GM12864 (cell line): ENCODE measurements at places on chromosomes 3 and 15.

- DNase-seq: no peak
Measured at GRCh38 chr3:152288681-152289080, 20.0 kb downstream of the MBNL1 start.

DNA sequence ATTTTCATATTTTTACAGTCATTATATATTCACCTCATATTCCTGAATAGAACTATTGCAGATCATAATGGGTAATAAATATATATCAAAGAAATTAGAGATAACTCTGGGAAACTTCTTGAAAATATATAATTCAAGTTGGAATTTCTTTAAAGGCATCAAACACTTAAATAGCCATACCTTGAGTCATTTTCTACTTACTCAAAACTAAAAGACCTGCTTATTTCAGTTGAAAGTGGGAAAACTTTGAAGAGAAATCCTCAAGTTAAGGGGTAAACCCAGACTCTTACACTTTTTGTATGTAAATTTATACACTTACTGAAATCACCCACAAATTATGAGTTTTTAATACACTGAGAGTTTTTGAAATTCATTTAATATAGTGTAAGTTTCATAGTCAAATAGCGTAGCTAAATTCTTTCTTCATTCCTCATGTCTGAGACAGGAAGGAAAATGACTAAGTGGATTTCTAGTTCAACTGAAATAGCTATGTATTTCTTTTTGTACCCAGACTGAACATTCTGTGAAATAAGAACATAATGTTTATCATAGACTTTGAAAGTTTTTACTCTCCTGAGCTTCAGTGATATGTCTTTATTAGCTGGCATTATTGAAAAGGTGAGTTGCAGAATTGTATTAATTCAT lies 4.6 kb upstream of the ALCAM start:
- no peak for DNase-seq

DNA sequence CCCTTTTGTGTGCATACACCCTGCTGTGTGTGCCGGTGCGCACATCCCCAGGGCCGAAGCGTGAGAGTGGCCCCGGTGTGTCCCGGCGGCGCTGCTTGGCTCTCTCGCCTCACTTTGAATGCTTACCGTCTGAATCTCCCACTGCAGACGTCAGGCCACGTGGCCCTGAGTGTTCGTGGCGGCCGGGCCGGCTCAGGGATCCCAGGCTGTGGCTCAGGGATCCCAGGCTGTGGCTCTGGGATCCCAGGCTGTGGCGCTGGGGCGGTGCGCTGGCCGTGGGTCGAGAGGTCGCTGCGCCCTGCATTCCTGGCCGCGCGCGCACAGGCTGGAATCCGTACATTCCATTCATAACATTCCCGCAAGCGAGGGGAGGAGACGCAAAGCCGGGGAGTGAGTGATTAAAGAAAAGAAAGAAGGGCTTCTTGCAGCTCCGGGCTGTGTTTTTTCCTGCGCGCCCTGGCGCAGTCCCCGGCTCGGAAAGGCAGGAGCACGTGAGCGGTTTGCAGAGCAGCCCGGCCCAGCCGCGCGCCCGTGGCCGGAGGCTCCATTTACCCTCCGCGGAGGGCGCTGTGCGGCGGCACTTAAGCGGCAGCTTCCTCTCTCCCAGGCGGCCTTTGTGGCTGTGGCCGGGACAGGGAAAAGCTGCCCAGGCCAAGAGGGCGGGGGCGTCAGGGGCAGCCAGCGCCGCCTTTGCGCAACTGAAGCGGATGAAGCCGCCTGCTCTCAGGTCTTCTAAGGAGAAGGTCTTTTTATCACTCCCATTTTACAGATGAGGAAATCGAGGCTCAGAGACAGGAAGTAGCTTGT lies 87.0 kb upstream of the ALDH1L1 start:
- DNase-seq: no peak

GRCh38 chr3:181431748-181432147 lies 280.0 kb upstream of the SOX2 start:
- no peak for DNase-seq

- DNase-seq: peak; percentile 75
Measured at GRCh38 chr15:84653910-84654688, at the start of gene WDR73. TSS of gene WDR73 (minus strand) at chr15:84654283. CDS start at chr15:84654274, 9 bp downstream.

DNA sequence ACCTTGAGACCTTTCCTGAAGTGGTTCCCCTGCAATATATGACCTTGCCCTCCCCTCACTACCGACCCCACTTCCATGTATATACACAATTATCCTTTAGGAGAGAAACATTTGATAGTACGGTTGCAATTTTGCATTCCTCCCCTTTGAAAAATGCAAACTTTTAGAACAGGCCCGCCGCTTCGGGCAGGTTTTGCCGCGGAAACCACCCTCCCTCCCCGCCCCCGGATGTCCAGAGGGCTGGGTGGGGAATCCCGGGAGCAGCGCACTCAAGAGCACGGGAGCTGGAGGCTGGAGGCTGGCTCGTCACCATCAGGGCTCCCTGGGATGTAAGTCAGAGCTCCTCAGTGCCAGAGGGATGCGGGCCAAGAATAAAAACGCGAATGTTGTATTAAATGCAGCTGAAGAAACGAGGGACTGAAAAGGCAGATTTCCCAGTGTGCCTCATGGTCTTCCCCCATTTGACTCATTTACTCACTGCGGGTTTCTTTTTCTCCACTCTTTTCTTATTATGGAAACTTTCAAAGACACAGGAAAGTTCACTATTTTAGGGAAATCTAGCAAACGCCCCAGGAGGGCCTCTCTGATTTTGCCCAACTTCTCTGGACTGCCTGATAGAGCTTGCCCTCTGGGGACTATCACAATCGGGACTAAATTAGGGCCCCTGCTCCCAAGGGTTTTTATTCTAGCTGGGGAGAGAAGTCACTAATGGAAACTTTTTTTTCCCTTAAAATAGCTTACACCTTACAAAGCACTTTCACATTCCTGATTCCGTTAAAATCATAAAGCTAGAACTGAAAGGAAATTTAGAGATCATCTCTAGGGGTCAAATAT lies 2.9 kb upstream of the USP3 start:
- no peak for DNase-seq

- DNase-seq: no peak
Measured at GRCh38 chr3:4837374-4837930, 141.8 kb upstream of the BHLHE40 start.

DNA sequence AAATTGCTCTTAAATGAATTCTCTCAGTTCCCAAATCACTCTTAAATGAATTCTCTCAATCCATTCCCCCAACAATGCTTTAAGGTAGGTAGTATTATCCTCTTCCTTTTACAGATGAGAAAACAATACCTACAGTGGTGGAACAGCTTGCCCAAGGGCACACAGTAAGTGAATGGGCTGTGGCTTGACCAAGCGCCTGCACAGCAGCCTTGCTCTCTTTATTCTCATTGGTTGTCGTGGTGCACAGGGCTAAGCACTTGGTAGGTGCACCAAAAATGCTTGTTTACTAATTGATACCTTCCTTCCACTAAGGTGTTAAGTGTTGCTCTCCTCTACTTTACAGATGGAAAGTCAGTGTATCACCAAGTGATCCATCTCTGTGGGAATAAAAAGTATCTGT lies 43.3 kb downstream of the FAM43A start:
- no peak for DNase-seq

- no peak for DNase-seq
Measured at GRCh38 chr3:15243822-15244482, 37.9 kb downstream of the CAPN7 start.

GRCh38 chr3:107752202-107752990 lies 229.6 kb downstream of the BBX start:
- DNase-seq: no peak

- no peak for DNase-seq
Measured at GRCh38 chr3:111392894-111393398, 149.1 kb upstream of the CD96 start.

DNA sequence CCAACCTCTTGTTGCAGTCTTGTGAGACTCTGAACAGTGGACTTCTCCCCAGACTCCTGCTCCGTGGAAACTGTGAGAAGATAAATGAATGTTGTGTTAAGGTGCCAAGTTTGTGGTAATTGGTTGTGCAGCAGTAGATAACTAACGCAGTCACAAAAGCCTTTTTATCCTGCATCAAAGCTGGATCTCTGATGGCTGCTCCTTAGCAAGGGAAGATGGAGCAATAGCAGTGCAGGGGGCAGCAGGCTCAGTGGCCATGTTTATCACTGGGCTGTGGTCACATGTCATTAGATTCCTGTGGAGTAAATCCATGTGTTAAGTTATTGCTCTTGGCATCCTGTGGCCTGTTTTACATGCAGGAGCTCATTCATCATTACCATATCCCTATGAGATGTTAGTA lies 13.5 kb downstream of the CMTM7 start:
- no peak for DNase-seq

DNA sequence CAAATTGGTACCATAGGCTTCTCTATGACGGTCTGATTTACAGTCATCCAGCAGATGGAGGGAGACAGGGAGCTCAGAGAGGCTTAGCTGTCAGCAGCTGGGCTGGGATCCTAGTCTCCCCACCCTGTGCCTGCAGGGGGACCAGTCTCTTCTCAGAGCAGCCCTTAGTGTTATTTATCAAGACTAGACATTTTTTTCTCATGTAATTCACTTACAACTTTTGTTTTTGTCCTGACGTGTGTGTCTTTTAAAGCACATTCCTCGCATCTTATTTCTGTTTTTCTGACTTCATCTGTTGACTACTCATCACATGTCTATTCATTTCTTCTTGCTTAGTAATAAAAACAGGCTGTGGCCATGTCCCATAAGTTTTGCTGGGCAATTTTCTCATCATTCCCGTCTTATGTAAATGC lies 116.1 kb downstream of the KLF13 start:
- no peak for DNase-seq

- no peak for DNase-seq
Measured at GRCh38 chr3:196081002-196081833, 672 bp downstream of the TFRC start.

- DNase-seq: no peak
Measured at GRCh38 chr3:4245671-4246070, 57.5 kb upstream of the SETMAR start.

- no peak for DNase-seq
Measured at GRCh38 chr3:40679290-40679689, 154.5 kb downstream of the ZNF621 start.

DNA sequence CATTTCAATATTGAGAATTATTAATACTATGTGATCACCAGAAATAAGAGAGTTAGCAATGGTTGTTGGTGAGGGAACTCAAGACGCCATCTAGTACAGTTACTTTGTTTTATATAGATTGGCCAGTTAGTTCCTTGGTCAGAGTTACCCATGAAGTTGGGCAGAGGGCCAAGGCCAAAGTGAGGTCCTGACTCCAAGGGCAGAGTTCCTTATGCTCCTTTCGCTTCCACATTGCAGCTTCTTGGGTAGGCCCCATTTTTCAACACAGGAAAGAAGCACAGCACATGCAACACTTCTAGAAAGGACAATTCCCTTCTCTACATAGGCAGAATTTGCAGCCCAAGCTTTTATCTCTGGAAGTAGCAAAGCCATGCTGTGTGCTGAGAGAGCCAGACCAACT lies 178.6 kb downstream of the KCNAB1 start:
- DNase-seq: no peak

GRCh38 chr15:41940441-41940857 lies 31.9 kb downstream of the EHD4 start:
- DNase-seq: no peak

DNA sequence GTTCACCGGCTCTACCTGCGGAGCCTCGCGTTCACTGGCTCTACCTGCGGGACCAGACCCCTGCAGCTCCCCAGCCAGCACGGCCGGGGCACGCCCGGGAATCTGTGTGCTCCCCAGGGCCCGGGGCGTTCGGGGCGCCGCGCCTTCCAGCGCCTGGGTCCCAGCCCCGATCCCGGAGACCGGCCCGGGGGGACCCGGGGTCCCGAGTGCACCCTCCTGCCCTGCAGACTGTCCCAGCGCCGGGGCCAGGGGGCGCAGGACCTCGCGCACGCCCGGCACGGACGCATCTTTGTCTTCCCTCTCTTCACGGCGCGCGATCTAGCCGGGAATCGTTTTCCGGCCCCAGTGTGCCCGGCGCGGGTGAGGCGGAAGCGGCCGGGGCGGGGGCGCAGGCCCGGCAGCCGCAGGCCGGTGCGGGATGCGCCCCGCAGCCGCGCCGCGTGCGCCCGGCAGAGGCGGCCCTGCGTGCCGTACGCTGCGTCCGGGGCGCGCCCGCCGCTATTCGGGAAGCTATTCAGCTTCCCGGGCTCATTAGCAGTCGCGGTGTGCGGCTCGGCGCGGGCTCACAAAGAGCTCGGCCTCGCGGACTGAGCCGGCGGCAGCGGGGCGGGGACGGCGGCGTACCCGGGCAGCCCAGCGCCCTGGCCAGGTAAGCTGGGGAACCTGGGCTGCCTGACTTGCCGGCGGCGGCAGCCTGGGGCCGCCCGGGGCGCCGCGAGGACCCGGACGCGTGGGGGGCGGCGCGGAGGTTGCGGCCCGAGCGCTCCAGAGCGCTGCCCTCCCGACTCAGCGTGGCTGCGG lies at the start of gene APBA2:
Gene APBA2, plus strand, starts transcription at position 345 of the 801 bp plus-strand sequence. CDS start 167,911 bp downstream, outside the sequence.
- DNase-seq: no peak
